ENCODE measurements at places on chromosomes 5 and 9.
A peak's percentile ranks its signal among the peaks of the same experiment; 100 is the strongest.

GRCh38 chr5:139306628-139307379 lies 13.3 kb downstream of the MATR3 start:
- DNase-seq = no peak

DNA sequence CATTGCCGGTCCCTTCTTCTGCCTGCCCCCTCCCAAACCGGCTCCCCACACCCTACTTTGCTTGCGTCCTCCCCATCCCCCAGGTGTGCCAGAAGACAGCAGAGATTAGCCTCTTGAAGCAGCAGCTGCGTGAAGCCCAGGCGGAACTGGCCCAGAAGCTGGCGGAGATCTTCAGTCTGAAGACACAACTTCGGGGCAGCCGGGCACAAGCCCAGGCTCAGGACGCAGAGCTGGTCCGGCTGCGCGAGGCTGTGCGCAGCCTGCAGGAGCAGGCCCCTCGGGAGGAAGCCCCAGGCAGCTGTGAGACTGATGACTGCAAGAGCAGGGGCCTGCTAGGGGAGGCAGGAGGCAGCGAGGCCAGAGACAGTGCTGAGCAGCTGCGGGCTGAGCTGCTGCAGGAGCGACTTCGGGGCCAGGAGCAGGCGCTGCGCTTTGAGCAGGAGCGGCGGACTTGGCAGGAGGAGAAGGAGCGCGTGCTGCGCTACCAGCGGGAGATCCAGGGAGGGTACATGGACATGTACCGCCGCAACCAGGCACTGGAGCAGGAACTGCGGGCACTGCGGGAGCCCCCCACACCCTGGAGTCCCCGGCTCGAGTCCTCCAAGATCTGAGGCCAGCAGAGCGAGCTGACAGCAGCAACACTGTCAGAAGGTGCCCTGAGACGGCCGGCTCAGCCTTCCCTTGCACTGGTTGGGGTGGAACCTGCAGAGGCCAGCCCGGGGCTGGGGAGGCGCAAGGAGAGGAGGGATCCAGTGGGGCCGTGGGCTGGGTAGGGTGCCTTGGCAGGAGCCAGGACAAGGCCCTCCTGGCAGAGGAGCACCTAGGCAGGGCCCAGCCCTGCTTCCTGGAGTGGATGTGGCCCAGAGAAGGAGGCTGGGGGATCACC lies 8.3 kb downstream of the N4BP3 start:
- DNase-seq = no peak

DNA sequence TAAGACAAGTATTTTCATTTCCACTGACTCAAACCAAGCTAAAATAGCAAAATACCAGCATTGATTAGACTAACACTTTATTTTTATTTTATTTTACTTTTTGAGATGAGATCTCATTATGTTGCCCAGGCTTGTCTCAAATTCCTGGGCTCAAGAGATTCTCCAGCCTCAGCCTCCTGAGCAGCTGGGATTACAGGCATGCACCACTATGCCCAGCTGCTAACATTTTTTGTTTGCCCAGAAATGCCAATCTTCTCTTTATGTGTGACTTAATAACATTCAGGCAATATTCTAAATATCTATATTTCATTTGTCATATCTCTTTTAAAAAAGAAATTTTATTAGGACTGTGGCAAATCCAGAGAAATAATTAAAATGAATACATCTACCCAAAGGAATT lies 55.0 kb downstream of the OXCT1 start:
- no peak for DNase-seq

DNA sequence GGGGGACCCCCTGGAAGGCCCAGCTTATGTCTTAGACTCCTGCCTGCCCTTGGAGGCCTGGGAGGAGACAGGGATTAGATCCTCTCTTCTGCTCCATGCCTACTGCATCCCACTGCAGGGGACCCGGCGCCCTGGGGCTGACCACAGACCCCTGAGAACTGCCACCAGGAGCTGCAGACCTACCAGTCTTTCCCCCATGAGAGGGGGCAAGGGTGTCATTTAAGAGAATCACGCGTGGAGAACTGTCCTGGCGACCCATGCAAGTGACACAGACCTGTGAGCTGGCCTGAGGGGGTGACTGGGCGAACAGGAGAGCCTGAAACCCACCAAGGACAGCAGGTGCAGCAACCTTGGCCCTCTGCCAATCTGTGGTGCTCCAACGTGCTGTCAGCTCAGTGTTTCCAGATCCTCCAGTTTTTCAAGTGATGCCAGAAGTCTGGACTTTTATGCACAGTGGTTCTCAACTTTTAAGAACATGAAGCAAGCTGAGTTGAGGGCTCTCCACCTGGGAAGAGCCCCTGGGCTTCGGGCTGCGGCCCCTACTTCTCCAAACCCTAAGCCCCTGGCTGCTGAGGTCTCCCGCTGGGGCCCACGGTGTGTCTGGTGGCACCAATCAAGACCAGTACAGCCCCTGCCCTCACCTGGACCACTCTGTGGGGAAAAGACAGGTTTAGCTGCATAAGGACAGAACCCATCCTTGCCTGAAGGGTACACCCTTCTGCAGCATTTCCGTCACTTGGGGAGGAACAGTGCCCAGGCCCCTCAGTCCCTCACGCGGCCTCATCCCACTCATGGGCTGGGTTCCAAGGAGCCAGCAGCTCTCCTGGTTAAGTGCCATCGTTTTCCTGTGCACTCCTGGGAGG lies 18.2 kb downstream of the GFPT2 start:
- no peak for DNase-seq

DNA sequence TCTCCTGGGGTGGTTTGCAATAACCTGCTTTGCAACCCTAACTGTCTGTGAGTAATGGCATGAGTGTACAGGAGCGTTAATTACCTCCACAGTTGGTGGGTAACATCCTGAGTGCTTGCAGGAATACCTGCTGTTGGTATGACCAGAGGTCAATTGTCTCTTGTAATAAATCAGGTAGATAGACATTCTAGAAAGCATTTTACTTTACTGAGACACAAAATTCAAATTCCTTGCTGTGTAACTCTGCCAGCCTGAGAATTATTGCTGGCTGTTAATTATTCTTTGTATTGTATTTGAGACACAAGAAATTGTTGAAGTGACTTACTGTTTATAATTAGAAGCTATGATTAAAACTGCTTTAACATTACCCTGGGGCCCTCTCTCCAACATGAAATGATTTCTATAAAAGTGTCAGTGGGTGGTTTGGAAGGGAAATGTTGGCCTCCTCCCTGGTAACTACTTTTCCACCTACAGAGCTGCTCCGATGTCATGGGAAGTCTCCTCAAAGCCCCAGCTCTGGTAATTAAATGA lies 150.8 kb upstream of the ADCY2 start:
- no peak for DNase-seq

DNA sequence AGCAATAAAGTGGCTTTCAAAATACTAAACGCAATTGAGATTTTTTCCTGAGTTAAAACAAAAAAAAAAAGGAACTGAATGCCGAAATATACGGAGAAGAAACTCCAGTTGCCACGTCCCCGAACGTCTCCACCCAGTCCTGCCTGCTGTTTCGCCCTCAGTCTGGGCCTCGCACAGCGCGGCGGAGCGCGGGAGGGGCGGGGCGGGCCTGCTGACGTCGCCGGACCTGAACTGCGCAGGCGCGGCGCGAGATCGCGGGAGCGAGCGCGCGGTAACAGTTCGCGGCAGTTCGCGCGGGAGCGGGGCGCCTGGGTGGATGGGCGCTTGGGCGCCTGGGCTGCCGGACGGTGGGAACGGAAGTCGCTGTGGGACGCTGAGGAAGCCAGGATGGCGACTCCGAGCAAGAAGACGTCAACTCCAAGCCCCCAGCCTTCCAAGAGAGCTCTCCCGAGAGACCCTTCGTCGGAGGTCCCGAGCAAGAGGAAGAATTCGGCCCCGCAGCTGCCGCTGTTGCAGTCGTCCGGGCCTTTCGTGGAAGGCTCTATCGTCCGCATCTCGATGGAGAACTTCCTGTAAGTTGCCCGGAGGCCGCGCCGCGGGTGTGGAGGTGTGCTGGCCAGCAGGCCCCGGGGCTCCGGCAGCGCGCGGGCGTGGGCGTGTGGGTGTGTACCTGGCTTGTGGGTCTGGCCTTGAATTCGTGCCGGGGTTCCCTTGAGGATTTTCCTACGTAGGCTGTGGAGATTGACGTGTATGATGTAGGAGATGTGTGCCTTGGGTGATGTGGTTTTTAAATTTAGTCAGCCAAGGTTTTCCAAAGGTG lies at the start of gene SMC5:
Gene SMC5 (plus strand): TSS at position 287 of the 820 bp plus-strand sequence. CDS start 101 bp downstream, at position 388.
- peak; percentile 77 for DNase-seq

GRCh38 chr5:103436656-103437055 lies 125.9 kb downstream of the NUDT12 start:
- no peak for DNase-seq

DNA sequence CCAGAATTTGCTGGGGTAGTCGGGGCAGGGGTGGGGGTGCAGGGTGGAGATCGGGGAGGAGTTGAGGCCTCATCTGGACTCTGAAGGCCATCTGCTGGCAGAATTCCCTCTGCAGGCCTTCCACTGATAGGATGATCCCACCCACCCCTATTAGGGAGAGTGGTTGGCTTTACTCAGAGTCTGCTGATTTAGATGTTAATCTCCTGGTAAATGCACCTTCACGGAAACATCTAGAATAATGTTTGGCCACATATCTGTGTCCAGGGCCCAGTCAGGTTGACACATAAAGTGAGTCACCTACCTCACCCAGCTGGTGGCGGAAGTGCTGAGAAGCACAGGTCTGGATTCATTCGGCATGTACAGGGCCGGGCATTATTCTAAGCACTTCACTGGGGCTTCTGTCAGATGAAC lies 50.0 kb downstream of the DAPK1 start:
- DNase-seq = no peak

- DNase-seq = no peak
These were observed 5.0 kb upstream of the EBF1 start for GRCh38 chr5:159104759-159105144.

GRCh38 chr9:106862110-106862820 lies 701 bp upstream of the ZNF462 start:
- DNase-seq = no peak

GRCh38 chr5:12073426-12073825 lies 169.2 kb upstream of the CTNND2 start:
- DNase-seq = no peak

DNA sequence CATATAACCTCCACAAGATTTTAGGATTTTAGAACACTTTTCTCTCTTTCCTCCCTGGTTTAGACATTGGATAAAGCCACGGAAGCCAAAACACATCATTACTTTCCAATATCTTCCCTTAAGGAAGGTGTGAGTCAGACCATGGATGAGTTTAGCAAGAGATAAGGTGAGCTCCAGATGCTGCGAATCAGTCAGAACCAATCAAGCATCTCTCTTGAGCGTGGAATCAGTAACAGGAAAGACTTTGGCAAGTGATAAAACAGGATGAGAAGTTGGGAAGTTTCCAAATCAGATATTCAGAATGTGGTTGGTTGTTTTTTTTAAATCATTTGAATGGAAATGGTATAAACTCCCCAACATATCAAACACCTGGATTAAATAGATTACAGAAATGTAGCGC lies 397.8 kb downstream of the EFNA5 start:
- no peak for DNase-seq

DNA sequence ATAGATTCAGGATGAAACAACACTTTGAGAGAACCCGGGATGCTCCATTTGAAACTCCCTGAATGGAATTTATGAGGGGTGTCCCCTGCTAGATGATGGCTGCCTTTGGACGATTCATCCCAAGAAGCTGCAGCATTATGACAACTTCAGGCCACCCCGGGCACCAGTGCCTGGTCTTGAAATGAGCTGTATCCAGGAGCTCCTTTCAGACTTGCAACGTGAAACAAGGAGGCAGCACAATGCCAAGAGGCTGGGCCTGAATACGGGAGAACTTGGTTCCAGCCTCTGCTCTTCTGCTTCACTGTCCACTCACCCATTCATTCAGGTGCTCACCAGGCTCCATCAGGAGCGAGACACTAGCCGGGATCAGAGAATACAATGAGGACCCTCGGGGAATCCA lies 78.3 kb downstream of the STK10 start:
- DNase-seq = no peak

DNA sequence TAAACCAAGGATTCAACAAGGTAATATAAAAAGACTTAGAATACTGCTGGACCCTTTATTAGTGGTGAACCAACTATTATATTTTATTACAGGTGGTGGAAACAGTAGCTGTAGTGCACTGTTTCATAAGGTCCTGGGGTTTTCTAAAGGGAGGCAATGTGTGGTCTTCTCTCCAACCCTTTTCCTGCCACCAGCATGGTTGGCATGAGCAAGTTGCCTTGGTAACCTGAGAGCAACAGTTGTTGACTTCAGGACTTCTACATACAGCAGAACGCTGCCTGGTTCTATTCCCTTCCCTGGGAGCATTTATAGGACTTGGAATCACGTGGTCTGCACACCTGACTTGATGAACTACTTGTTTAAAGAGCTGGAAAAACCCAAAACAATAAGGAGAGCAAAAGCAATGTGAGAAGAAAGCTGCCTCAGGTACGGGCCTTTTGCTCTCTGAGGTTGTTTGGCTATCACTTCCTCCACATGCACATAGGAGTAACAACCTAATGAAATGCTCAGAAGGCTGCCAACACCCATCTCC lies 81.1 kb upstream of the RAI14 start:
- no peak for DNase-seq

- peak; percentile 41 for DNase-seq
These were observed 79.6 kb downstream of the ADAMTS2 start for GRCh38 chr5:179265514-179266290.

- no peak for DNase-seq
These were observed 139.2 kb downstream of the PBX3 start for GRCh38 chr9:125886365-125886764.

- DNase-seq = no peak
These were observed 448.0 kb downstream of the SPOCK1 start for GRCh38 chr5:137051161-137051560.

GRCh38 chr9:6132650-6133049 lies 83.0 kb upstream of the IL33 start:
- no peak for DNase-seq

DNA sequence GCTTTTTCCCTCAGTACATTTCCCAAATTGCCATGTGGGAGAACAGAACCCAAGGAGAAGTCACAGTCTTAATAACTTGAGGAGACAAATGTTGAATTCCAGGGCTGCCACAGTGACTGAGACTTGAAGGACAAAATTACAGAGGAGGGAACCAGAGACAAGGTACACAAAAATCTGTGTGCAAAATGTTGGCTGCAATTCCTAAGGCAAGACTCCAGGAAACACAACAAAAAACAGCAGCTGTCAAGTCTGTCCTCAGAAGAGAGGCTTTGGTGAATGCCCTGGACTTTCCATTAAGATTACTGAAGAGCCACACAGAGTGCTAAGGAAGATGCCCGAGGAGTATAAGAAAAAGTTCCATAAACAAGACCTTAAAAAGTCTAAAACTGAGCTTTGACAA lies 21.1 kb downstream of the AP3B1 start:
- DNase-seq = peak; percentile 62

DNA sequence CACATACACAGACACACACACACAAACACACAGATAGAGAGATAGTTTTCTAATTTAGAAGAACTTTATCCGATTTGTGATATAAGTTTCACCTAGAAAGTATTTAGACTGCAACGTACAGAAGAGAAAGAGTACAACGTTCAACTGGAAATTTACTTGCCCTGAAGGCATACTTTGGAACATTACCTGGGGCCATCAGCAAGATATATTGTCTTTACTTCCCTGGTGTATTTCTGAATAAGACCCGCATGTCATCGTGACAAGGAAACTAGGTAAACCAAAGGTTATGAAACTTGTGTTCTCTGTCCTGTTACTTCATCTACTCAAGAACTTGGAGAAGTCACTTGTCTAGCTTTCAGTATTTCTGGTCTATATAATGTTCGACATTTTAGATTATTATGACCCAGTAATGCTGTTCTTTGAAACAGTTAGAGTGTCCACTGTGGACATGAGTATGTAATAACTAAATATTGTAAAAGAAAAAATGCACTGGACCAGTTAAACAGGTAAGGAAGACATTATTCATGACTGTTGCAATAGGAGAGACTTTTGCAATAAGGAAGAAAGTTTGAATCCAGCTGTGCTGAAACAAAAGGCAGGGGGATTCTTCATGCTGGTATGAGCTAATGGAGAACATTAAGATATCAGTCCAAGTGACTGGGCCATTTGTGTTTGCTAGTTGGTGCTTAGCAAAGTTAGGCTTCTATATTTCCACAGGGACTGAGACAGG lies 1791.1 kb downstream of the MAT2B start:
- no peak for DNase-seq

Measured in NCI-H446 treated with DMSO at 0.1 percent for 48 hours (cell line).